ENCODE measurements at places on chromosomes 5 and 9. TPM values are rescaled to one million over a fixed set of nuclear protein-coding genes. Genes with fewer than 3 reads are reported as not detected.

Gene NTNG2
- 0.13 TPM for total RNA-seq

Gene AQP7
- 0.13 TPM for total RNA-seq

Gene GCNT4
- 0.07 TPM for total RNA-seq

Gene GABRA6
- total RNA-seq = 0.66 TPM

Gene TTF1
- total RNA-seq = 14.1 TPM

Gene ENTR1
- 42.8 TPM for total RNA-seq

Gene DOCK8
- 0.80 TPM for total RNA-seq

Gene KIF3A
- 15.8 TPM for total RNA-seq

Gene KCNT1
- total RNA-seq = not detected

Gene HAPLN1
- total RNA-seq = 0.13 TPM

Gene EXOSC3
- total RNA-seq = 31.7 TPM

Gene CMBL
- 11.6 TPM for total RNA-seq

Gene CNOT6
- 30.9 TPM for total RNA-seq

Gene C9orf50
- not detected for total RNA-seq

Gene AGXT2
- total RNA-seq = not detected
